ENCODE measurements at places on chromosomes 1 and 21.
A peak's percentile ranks its signal among the peaks of the same experiment; 100 is the strongest.

GRCh38 chr1:230002164-230002803 lies 64.8 kb upstream of the GALNT2 start:
- DNase-seq = no peak

DNA sequence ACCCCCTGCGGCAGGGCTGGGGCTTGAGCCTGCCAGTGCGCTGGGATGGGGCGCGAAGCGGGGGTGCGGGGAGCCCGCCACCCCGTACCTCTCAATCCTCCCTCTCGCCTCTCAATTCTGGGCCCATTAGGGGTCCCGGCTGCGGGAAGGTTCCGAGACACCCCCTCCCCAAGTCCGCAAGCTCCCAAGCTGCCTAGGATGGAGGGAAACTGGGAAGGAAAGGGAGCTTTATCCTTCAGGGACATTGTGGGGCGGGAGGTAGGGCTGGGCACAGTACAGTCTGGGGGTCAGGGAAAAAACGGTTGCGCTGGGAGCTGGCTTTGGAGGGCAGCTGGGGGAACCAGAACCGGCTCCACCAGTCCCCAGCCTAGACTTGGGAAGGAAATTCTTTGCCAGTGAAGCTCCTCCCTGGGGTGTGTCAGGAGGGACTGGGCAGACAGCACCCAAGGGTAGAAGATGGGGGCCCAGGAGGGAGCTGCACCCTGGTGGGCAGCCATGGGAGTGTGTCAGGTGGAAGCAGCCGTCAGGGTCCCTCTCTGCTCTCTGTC lies 904 bp downstream of the GJB3 start:
- DNase-seq = no peak

GRCh38 chr21:39854572-39854971 lies 12.7 kb upstream of the PCP4 start:
- no peak for DNase-seq

DNA sequence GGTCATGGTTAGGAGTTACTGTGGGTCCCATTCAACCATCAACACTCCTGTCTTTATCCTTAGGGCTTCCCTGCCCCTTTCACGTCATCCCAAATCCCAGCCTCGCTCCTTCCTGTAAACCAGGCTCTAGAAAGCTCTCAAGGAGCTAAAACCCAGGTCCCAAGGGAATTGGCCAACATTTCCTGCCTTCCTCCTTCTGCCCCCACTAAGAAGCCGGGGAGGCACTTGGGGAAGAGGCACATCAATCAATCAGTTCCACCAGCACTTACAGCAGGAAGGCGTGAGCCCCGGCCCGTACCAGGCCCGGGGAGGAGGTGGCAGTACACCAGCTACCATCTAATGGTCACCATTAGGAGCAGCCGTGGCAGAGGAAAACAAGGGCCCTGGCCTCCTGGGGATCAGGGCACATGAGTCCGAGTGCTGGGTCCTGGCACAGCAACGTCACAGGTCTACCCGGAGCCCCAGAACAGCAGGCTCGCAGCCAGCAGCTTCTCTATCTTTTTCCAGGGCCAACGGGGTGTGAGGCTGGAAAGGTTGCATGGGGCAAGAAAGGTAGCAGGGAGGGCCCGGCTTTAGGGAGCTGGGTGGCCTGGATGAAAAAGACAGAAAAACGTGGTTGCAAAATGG lies 108.6 kb downstream of the CASZ1 start:
- DNase-seq = no peak

GRCh38 chr1:211756471-211757020 lies 74.0 kb downstream of the LPGAT1 start:
- no peak for DNase-seq

- no peak for DNase-seq
These were observed 5.0 kb downstream of the CEP170 start for GRCh38 chr1:243250102-243250501.

DNA sequence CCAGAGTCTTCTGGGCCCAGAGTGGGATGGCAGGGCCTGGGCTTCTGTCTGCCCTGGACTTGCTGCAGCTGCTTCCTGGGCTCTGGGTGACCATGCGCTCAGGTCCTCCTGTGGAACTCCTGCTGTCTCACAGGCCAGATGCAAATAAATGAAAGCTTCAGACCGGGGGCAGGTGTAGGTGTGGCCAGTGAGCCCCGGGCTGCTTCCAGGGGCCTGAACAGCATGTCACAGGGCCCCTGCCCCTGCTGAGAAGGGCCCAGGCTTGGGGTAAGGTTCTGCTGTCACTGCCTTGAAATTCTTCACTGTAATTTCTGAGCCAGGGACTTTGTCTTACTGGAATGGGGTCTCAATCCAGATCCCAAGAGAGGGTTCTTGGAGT lies 2.5 kb upstream of the PKNOX1 start:
- DNase-seq = no peak

DNA sequence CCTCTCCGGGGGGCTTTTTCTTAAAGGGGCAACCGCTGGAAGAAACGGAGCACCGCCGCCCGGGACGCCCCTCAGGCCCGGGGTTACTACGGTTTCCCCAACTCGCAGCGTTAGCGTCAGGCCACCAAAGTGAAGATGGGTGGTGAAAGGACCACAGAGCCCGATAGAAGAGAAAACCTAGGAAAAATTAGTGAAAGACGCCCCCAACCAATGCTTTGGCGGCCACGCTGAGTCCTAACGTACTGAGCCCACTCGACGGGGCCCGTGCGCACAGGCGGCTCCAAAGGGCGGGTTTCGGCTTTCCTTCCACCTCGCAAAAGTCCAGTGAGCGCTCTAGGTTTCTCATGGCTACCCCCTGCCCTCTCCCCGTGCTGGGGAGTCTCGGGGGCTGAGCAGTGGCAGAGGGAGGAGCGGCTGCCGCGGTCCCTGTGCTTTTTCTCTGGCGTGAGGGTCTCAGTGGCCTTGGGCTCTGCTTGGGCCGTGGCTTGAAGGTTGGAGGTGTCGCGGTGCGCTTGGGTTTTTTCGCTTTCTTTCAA lies 12.2 kb upstream of the SPEN start:
- peak; percentile 26 for DNase-seq

DNA sequence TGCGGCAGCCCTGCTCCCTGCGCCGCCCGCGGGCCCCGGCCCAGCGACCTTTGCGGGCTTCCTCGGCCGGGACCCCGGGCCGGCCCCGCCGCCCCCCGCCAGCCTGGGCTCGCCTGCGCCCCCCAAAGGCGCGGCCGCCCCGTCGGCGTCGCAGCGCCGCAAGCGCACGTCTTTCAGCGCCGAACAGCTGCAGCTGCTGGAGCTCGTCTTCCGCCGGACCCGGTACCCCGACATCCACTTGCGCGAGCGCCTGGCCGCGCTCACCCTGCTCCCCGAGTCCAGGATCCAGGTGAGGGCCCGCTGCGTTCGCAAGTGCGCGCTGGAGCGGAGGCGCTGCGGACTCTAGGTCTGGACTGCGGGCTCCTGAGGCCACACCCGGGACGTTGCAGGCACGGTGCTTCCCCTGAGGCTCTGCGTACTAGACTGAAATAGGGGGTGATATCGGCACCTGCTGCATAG lies 351 bp downstream of the MIXL1 start:
- DNase-seq = no peak

DNA sequence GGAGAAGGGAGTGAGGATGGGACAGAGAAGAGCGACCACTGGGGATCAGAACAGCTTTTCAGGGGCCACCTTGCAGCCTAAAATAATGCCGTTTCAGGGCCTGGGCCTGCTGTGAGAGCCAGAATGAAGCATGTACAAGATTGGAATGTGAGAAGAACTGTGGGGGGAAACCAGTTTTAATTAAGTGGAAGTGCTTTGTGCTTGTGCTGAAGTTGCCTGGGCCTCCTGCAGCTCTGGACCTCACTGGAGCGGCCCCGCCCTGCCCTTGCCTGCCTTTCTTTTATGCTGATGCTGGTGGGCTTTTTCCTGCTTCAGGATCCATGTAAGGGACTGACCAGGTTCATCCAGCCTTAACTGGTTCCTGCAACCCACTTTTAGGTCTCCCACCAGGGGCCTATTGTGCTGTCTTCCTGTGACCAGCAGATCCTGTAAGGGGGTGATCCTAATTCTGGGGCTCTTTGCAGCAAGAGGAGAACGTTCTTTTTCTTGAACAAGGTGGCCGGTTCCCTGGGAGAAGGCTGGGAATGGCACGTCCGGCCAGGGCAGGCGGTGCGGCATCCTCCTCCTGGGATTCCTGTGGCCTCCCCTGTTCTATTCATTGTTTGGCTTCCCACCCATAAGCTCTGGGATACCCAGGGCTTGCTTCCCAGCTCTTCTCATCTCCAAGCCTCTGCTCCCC lies 3.2 kb downstream of the C1orf226 start:
- no peak for DNase-seq

GRCh38 chr1:162919034-162919433 lies 58.1 kb upstream of the CCDC190 start:
- DNase-seq = no peak

DNA sequence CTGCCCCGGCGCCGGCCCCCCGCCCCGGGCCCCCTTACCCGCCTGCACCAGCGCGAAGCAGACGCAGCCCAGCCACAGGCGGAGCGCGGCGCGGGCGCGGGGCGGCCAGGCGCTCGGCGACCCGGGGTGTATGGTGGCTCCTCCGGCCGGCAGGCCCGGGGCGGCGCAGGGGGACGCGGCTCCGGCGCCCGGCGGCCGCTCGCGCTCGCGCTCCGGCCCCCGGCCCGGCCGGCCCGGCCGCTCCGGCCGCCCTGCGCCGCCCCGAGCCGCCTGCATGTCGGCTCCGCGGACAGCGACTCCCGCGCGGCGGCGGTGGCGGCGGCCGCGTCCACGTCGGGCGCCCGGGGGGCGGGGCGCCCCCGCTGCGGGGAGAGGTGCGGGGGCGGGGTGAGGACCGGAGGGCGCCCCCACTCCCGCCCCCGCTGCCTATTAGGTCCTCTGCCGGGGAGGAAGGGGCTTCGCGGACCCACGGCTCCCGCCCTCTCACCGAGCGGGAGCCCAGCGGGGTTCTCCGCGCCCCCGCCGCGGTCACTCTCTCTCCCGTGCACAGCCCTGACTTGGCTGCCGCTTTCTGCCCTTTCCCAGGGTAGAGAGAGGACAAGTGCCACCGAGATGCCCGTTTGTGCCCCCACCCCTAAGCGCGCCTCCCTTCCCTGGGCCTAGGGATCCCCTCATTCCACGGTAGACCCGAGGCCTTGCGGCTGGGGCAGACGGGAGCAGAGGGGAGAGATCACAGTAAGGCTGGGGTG lies at the start of gene FNDC5:
FNDC5 (minus strand) TSS at position 298 of the 749 bp plus-strand sequence.
- no peak for DNase-seq

DNA sequence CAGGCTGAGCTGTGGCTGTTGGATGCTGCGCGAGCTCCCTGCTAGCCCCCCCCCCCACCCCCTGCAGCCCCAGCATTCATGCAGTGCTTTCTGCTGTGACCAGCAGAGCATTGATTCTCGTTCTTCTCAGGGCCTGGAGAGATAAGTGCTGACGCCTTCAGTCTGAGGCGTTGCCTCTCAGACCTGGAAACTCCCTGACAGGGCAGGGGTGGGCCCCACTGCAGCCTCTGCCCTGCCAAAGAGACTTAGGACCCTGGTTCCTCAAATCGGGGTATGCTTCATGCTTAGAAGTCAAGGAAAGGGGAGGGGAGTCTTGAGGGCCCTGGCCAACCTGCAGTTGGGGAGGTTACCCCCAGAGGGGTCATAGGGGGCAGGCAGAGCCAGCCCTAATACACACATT lies 38.5 kb downstream of the PTPRF start:
- DNase-seq = no peak

DNA sequence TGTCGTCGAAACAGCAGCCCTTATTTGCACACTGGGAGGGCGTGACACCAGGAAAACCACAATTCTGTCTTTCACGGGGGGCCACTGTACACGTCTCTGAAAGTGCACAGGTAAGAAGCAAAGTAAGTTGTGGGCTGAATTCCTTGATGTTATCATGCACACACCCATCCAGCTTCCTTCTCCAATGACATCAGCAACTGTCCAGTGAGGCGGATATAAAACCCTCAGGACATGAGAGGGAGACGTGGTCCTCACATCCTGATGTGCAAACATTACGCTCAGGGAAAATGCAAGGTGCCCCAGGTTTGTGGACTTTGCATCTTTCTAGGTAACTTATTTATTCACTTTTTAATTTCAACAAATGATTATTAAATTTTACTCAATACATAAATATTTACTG lies 3.0 kb downstream of the TFF1 start:
- no peak for DNase-seq

- no peak for DNase-seq
These were observed 14.0 kb downstream of the PKNOX1 start for GRCh38 chr21:42988236-42988965.

DNA sequence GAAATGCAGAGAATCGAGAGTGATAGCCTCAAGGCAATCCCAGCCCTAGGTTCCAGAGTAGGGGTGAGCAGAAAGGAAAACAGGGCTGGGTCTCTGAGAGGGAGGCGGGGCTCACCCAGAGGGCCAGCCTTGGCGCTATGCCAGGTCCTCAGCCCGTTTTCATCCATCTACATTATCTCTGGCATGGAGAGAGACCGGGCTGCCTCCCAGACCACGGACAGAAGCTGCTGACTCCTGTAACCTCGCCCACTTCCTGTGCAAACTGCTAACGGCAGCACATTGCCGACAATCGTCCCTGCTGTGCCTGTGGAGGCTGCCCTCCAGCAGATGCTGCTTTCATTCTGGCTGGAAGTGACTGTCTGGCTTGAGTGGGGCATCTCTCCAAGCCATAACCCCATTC lies 569.1 kb downstream of the NPHP4 start:
- peak; percentile 8 for DNase-seq

Measured in stimulated activated CD8-positive, alpha-beta memory T cell treated with anti-CD3 and anti-CD28 coated beads, Interleukin-2, amount 100 ng/mL, for 48 hours (primary cell).